ENCODE measurements at places on chromosomes 5 and 9.
A peak's percentile ranks its signal among the peaks of the same experiment; 100 is the strongest.

- DNase-seq, result no peak
These were observed 237.7 kb upstream of the RASA1 start for GRCh38 chr5:87029951-87030350.

- no peak for DNase-seq
These were observed 60.0 kb downstream of the POU5F2 start for GRCh38 chr5:93681432-93681831.

- DNase-seq, result peak; percentile 24
These were observed 68.8 kb upstream of the ABL1 start for GRCh38 chr9:130766021-130766926.

- DNase-seq, result no peak
These were observed 55.9 kb downstream of the TMC1 start for GRCh38 chr9:72577212-72577753.

DNA sequence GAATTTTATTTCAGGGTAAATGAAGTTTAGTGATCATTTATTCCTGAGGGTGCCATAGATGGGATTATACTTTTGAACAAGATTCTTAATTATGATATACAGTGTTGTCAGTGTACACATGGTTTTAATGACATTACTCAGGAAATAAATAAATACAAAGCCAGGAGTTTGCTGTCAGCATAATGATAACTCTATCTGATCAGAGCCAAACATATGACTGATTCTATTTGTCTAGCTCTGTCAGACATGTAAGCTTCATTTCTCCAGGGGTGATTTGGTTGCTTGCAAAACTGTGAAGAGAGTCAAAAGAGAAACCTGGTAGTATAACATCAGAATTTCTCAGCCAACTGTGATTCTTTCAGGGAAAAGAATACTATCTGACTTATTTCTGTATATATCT lies 1425.8 kb upstream of the C9orf72 start:
- DNase-seq, result no peak

DNA sequence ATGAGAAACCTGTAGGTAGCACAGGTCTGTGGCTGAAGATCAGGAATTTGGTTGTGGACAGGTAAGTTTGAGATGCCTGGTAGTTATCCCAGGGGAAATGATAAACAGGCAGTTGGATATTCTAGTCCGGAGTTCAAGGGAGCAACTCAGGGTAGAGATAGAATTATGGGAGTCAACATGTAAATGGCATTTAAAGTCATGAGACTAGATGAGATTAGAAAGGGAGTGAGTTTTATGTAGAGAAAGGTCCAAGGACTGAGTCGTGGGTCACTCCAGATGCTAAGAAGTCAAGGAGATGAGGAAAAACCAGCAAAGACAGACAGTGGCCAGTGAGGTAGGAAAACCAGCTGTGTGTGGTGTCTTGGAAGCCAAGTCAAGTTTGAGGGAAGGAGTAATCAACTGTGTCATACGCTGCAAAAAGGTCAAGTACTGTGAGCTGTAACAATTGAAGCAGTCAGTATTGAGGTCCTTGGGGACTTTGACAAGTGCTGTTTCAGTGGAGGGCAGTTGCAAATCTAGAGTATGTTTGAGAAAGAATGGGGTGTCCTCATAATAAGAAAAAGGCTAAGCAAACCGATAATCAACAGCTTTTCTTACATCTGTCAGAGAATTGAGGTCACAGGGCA lies 18.2 kb downstream of the GNPDA1 start:
- no peak for DNase-seq

GRCh38 chr9:107587191-107587963 lies 97.8 kb upstream of the KLF4 start:
- no peak for DNase-seq

Data from GM10248 (cell line).